ENCODE measurements at places on chromosomes 12 and 14.

DNA sequence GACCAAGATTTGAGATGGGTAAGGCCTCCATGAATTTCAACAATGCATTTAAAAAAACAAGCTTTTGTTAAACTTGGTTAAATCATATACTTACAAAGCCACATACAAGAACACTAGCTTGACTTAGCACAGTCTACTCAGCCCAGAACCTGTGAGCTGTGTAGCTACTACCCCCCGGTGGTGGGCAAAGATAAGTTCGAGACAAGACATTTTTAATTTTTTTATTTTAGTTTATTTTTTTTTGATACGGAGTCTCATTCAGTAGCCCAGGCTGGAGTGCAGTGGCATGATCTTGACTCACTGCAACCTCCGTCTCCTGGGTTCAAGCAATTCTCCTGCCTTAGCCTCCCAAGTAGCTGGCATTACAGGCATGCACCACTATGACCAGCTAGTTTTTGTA, 3.7 kb upstream of the NECAP1 start:
- DNase-seq: peak; percentile 65

GRCh38 chr12:128418944-128419343, 152.0 kb downstream of the TMEM132C start:
- no peak for DNase-seq

DNA sequence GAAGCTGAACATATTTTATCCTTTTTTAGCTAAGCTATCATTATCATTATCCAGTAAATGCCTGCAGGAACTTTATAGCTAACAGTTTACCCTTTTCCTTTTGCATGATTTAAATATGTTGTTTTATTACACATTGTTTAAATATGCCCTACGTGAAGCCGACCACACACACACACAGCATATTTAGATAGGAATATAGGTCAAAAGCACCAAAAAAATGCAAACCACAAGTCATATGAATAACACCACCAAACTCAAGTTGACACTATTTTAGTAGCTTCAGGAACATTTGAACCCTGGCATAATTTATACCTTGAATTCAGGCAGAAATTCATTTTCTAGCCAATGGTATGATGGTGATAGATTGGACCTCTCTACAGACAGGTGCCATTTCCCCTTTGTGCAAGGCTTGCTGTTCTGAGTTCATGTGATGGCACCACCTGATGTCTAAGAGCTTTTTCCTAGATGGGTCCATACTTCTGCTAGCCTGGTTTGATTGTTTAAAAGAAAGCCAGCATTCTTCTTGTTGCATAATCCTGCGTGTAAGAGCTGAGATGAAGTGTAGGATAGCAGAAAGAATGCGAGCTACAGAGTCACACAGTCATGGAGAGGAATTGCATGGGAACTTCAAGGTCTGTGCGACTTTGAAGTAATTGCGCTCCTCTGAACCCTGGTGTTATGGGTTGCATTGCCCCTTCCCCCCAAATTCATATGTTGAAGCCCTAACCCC, 454.8 kb upstream of the SOX5 start:
- DNase-seq: no peak

DNA sequence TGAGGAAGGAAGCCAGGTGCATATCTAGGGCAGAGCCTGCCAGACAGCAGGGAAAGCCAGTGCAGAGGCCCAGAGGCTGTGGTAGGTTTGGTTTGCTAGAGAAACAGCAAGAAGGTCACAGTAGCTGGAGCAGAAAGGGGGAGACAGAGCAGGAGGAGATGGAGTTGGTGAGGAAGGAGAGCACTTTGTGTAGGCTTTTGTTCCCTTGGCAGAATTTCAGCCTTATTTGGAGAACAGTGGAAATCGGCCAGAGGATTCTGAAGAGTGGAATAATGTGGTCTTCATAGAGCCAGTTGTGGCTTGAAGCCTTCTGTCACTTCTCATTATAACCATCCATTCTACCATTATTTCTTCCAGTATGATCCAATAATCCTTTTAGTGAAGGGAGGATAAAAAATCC, 212.9 kb upstream of the FAR2 start:
- no peak for DNase-seq

DNA sequence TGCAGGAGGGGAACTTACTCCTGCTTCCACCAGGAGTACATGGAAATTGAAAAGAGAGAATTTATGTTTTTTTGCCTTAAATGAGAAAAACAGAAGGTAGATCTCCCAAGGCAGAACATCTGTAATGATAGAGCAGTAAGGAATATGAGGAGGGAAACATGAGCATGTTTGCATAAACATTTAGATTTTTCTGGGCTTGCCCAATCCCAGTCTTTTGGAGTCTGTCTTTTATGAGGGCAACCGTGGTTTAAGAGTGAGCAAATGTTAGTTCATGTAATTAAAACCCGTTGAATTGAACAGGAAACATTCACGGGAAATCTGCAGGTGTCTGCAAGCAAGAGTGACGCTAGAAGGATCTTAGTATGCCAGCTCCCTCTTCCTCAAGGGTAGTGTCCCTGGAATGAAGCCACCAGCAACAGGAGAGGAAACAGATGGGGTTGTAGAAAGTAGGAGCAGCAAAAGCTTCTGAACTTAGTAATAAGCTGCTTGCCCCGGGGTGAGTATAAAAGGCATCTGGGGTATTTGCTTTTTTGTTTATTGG, 79.3 kb downstream of the ARF6 start:
- no peak for DNase-seq

DNA sequence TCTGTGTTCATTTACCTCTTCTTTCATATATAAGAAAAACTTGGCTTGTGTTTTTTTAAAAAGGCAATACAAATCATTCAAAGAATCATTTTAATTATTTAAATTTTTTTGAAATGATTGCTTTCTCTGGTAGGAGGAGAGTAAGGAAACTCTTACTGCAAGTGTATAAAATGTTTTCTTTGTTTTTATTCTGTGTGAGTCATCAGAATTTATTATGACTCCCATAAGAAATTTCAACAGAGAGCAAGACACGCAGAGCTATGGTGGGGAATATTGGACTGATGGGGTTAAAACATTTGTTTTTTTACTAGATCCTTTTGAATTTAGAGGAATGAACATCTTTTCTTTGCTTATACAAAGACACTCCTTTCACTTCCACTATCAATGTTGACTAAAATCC, 119.1 kb upstream of the ATXN7L3B start:
- no peak for DNase-seq

GRCh38 chr12:18551106-18551505, 186.7 kb downstream of the PLCZ1 start:
- no peak for DNase-seq

DNA sequence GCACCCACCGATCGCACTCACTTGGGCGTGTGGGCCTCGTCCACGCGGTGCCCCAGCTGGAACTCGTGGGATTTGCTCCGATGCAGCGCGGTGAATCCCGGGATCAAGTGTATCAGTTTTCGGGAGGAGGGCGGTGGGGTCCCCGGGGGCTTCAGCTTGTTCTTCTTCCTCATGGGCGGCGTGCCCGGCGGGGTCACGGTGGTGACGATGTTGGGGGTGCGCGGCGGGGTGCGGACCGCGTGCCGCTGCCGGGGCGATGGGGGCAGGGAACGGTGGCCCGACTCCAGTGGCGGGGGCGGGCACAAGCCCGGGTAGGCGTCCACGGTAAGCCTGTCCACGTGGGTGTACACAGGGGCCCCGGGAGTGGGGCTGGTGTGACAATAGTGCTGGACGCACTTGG, 207.8 kb downstream of the KSR2 start:
- DNase-seq: no peak

- no peak for DNase-seq
Measured at GRCh38 chr12:44143175-44143574, 307.3 kb downstream of the TMEM117 start.

GRCh38 chr14:52781629-52782028, 9.8 kb downstream of the GNPNAT1 start:
- no peak for DNase-seq

DNA sequence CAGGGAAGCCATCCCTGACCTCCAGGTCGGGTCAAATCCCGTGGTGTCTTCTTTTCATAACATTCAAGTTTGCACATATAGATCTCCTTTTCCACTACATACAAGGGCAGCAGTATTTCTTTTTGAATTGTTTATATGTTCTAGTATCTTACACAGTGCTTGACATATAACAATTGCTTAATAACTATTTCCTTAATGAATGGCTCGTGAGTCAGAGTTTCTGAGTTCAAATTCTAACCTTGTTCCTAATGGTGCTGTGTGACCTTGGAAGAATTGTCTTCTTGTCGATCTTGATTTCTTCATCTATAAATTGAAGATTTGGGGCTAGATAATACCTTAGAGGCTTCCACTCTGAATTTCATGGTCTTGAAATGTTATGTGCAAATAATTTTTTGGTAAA, 57.2 kb upstream of the PELI2 start:
- no peak for DNase-seq

- no peak for DNase-seq
Measured at GRCh38 chr12:13248964-13249363, 52.4 kb downstream of the EMP1 start.

DNA sequence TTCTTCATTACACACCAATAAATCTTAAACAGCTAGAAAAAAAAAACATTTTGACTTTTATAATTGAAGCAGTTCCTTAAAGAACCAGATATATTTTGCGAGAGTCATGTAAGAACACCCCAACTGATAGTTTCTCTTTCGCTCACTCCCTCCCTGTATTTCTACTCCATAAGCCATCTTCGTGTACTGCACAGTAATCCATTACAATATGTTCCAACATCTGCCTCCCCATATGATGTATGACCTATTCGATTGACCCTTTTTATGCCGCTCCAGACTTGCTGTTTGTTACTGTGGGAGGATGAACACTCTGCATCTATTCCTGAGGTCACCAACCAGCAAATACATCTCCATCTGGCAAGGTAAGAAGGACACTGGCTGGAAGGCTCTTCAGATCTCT, 331.7 kb downstream of the SOX5 start:
- no peak for DNase-seq

DNA sequence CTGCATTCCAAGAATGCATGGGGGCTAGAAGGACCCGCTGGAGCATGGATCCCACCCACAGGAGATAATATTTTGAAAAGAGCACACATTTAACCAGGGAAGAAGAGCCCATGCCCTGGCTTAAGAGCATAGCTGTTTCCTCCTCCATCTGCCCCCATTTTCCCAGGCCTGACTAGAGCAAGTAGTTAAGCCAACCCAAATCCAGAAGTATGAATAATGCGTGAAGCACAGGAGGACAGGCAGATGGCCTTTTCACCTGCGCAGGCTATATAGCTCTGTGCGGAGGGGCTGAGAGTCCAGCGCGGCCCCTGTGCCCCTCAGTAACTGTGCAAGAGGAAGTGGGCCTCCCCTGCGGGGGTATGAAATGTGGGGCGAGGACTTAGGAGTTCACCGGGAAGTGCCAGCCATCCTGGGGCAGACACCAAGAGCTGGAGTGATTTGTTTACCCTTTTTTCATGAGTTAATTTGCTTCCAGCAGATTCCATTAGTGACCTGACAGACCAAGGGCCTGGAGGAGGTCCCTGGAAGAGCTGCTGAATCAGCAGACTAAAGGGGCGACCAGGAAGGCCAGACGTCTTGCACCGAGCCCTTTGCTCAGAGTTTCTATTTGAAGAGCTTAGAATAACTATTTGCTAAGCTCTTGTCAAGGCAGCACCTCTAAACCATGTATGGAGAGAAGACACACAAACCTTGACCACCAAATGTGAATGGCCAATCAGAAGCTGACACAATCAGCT, 37.2 kb downstream of the DPF3 start:
- DNase-seq: no peak

DNA sequence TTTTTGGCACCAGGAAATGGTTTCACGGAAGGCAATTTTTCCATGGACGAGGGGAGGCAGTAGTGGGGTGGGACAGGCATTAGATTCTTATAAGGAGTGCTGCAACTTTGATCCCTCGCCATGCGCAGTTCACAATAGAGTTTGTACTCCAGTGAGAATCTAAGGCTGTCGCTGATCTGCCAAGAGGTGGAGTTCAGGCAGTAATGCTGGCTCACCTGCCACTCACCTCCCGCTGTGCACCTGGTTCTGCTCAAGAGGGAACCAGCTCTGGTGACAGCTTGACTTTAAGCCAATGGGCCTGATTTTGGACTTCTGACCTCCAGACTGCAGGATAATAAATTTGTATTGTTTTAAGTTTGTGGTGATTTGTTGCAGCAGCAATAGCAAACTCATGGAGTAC, 80.8 kb upstream of the TTC7B start:
- DNase-seq: no peak

- DNase-seq: no peak
Measured at GRCh38 chr12:93199831-93200236, 177.9 kb upstream of the NUDT4 start.

- no peak for DNase-seq
Measured at GRCh38 chr12:48285751-48286650, 64.7 kb downstream of the ZNF641 start.

- no peak for DNase-seq
Measured at GRCh38 chr12:99386907-99387306, 260.6 kb upstream of the GARIN6 start.

DNA sequence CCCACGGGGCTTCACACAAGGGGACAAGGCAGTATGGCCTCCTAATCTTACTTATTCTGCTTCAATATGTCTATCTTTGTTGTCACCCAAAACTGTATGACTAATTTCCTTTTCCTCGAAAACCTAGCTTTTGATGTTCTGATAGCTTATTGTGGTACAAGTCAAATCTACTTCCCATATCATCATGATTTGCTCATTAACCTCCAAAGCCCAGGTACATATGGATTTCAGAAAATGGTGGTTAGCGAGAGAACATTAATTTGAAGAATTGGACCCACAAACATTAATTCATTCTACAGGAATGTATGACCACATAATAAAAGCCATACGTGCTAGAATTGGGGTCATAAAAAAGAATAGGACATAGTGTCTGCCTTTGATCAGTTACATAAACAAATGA, 412.5 kb downstream of the CCDC91 start:
- DNase-seq: no peak

DNA sequence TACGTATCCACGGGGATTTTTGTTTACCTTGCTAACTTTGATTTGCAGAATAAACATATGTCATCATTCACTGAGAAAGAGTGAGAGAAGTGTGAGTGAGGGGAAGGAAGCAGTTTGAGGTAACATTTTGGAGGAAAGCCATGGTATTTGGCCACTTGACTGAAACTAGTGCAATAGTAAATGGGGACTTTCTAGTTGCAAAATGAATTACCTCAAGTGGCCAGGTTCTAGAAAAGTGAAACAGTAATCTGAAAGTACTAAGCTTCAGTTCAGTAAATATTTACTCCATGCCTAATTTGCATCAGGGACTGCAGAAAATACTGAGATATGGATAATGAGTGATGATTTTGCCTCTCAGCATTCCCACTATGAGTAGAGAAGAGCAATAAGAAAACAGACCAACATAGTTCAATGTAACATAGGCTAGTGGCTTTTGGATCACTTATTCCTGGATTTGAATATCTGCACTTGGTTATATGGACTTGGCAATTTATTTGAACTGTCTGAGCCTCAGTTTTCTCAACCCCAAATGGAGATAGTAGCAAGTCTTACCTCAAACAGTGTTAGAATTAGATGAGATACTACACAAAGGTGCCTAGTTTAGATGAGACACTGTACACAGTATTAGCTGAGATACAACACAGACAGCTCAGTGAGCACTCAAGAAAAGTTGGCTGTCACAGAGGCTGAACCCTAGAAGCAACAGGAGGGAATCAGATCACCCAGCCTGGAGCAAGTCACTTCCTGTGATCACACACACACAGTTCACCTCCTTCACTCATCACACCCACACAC, 439.1 kb downstream of the NPAS3 start:
- no peak for DNase-seq
